Right lung (tissue), 10 donors: ENCODE measurements at places on chromosomes 5 and 9. TPM values are rescaled to one million over a fixed set of nuclear protein-coding genes. Genes with fewer than 3 reads are reported as not detected.

Gene CNTFR
- 42.1 TPM for polyA plus RNA-seq

Gene C9
- polyA plus RNA-seq: not detected

Gene HAVCR1
- 1.4 TPM for polyA plus RNA-seq

Gene FAM169A
- polyA plus RNA-seq: 2.9 TPM

Gene FBLL1
- 0.32 TPM for polyA plus RNA-seq

Gene IFNA21
- polyA plus RNA-seq: not detected

Gene ADAMTSL1
- polyA plus RNA-seq: 16.9 TPM

Gene NMUR2
- polyA plus RNA-seq: 0.91 TPM

Gene UBE2QL1
- polyA plus RNA-seq: 0.40 TPM

Gene CDH18
- 1.0 TPM for polyA plus RNA-seq

Gene IFNA13
- polyA plus RNA-seq: not detected

Gene ZNF346
- polyA plus RNA-seq: 29.7 TPM

Gene ELOVL7
- 3.9 TPM for polyA plus RNA-seq

- no peak for DNase-seq
Measured at GRCh38 chr9:108869092-108869725, 7.1 kb downstream of the ACTL7A start.

DNA sequence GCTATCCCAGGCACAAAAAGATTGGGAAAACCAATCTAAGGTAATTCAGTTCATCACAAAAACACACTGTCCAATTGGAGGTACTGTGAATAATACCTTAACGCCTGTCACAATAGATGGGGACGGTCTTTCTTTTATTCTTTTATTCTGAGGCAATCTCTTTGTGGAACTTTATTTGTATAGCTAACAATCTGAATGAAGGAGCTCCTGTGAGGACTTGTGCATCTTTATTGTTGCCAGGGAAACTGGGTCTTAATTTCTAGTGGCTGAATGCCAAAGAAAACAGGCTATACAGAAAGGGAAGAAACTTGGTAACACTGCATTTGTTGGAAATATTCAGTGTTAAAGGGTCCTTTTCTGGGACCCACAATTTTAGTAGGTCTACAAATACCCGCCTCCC, 546.9 kb upstream of the C9orf72 start:
- no peak for DNase-seq

DNA sequence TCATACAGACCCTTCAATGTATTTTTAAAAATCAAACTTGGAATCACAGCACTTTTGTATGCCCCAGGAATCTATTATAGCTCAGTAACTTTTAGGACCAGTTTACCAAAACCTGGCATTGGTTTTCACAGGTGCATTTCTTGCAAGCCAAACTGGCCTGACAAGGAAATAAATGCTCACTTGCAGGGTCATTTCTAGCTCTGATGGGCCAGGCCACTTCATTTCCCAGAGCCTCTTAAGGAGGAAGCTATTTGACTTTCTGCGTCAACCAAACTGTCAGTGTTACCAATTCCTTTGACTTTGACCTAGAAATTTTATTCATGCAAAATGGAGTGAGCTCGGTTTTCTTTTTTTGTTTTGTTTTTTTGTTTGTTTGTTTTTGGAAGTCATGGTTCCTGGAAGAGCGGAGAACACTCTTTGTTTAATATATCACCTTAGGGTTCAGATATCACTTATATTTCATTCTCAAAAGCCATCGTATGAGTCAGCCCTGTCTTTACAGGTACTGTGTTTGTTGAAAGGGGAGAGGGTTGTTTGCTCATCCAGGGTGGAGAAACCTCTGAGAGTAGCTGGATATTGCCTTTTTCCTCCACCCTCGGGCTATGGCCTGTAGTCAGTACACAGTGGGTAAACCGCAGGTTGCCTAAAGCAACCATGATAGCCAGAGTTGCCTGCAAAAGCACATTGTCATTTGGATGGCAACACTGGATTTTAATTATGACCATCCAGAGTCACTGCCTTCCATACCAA, 58.9 kb downstream of the GNA14 start:
- no peak for DNase-seq

- no peak for DNase-seq
Measured at GRCh38 chr5:79149433-79149832, 37.8 kb downstream of the BHMT start.

DNA sequence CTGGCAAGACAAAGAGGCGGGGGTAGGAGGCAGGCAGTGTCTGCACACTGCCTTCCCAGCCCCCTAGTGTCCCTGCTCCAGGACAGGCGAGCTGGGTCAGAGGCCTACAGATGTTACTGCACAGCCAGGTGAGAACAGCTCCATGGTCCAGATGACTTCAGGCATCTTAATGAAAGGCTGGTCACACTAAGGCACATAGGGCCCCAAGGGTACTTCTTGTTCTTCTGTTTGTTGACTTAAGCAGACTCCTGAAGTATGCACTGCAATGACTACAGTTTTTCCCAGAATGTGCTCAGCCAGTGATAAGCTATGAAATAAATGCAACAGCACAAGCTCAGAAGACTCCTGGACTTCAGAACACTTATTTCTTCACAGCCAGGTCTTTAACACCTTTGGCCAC, 27.4 kb downstream of the ATPSCKMT start:
- DNase-seq: no peak

- DNase-seq: no peak
Measured at GRCh38 chr5:96605144-96605837, 56.9 kb upstream of the CAST start.

- DNase-seq: no peak
Measured at GRCh38 chr5:132260714-132261551, 3.4 kb downstream of the PDLIM4 start.

DNA sequence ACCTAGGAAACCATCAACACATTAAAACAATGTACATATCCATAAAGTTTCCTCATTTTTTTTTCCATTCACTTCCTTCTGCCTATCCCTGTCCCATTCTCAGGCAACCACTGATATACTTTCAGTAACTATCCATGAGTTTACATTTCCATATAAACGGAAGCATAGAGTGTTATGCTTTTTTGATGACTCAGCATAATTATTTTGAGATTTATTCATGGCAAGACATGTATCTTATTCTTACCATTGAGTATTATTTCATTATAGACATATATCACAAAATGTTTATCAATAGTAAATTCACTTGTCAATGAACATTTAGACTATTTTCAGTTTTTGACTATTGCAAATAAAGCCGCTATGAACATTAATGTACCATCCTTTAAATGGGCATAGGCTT, 1786.8 kb upstream of the ACO1 start:
- DNase-seq: no peak

GRCh38 chr5:31359839-31360238, 166.4 kb downstream of the CDH6 start:
- no peak for DNase-seq

- DNase-seq: peak; percentile 7
Measured at GRCh38 chr5:27171761-27172261, 133.4 kb upstream of the CDH9 start.

- peak; percentile 86 for DNase-seq
Measured at GRCh38 chr5:56950626-56951125, 1.2 kb downstream of the MIER3 start.

GRCh38 chr5:43389679-43390329, 22.4 kb downstream of the CCL28 start:
- DNase-seq: peak; percentile 69

DNA sequence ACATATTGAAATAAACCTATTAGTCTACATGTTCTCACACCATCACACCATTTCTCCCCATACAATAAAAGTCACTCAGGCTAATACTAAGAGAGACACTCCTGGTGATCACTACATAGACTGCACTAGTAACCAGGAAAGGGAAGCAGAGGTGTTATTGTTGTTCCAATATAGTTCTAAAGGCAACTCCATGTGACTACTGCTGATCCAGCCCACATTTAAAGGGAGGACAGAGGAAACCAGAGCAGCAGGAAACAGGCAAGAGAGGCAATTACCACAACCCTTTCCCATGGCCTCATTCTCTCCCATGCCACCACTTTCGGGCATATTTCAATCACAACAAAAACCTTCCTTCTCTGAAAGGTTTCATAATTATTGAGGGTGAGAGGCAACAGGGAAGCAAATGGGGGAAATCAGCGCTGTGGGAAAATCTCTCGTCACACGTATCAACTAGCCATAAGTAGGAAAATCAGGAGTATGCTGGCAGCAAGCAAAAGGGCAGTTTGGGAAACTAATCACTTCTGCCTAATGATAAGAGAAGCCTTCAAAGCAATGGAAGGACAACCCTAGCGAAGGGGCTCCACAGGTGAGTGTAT, 1.8 kb downstream of the UBAP2 start:
- DNase-seq: no peak

DNA sequence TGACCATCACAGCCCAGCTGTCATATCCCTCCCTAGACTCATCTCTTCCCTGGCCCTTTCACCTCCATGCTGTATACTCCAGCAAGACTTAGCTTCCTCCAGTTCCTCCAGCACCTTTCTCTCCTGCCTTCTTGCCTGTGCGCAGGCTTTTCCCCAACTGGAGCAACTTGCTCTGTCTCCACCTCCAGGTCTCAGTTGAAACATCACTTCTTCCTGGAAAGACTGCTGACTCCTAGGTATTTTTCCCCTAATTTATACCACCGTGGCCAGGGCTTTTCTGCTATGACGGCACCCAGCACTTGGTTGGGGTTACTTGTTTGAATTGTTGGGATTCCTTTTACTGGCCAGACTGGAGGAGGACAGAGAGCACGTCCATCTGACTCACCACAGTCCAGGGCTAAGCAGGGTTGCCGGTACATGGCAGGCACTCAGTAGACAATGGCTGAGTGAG, 67.5 kb downstream of the KCNIP1 start:
- no peak for DNase-seq

GRCh38 chr9:16642421-16643109, 227.9 kb downstream of the BNC2 start:
- DNase-seq: no peak

DNA sequence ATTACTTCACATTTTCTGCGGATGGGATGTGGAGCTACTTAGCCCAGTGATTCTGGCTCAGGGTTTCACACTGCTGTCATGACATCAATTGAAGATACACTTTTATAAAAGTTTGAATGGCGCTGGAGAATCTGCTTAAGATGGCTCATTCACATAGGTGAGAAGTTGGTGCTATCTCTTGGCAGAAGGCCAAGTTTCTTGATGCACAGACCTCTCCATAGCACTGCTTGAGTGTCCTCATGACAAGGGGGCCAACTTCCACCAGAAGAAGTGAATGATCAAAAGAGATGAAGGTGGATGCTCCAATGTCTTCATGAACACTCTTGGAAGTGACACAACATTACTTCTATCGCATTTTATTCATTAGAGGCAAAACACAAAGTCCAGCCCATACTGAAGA, 403.7 kb upstream of the CCNG1 start:
- no peak for DNase-seq

DNA sequence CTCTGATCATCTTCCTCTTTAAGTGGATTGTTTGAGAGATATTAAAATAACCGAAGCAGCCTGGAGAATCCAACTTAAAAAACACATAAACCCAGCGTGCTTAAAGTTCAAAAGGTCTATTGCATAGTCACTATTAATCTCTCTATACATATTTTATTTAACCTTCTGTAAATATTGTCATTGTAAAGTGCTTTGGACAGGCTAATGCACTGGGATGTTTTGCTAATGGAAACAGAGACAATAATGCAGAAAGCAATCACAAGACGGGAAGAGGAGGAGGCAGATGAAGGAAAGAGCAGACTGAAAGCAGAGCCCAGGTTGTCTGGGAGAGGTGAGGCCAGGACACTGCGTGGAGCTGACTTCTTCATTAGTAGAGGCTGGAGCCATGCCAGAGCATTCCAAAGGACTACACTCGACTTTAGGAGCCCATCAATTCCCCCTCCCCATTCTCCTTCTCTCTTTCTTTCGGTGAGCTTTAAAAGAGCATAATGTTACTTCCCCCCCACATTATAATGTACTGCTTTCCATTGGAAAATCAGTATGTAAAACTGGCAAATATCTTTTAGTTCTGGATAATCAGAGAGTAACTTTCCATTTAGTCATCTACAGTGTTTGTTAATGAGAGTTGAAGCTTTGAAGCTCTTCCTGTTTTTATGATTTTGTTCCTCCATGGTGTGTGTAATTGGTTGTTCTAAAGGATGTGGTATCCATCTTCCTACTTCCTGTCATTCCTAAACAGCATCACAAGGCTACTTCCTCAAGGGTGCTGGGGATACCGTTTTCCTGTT, 307.3 kb upstream of the MPDZ start:
- peak; percentile 17 for DNase-seq
